Thyroid gland (tissue), 4 donors: ENCODE measurements at places on chromosomes 11 and 22.

DNA sequence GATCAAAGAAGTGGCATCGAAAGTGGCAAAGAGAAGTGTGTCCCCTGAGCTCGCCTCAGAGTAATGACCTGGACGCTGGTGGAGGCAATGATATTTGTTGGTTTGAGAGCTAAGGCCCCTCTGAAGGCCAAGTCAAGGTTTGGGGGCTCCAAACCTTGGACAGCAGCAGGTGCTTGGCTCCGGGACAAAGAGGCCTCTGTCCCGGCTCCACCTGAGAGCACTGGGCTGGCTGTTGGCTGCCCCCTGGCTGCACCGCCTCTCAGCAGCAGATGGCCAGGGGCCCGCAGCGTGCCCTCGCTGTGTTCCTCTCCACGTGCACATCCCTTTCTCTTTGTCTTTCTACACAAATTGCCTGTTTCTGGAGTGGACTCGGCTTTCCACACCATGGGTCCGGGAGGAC lies 301.3 kb downstream of the NTM start:
- DNase-seq: peak; percentile 56

DNA sequence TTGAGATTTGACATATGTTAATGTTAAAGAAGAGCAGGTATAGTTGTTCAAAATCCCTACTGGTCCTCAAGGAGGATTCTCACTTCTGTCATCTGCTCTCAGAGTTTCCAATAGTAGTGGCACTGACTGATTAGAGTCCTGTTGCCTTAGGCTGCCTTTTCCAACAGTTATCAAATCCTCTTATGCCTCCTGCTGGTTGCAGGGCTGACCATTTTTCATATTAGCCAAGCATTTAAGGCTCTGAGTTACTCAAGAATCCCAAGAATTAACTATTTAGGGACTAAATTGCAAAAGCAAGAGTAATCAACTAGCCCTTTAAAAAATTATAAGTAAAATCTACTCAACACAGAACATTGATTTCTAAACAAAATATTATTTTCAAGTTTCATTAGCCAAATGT lies 212.0 kb upstream of the CHORDC1 start:
- peak; percentile 12 for DNase-seq

DNA sequence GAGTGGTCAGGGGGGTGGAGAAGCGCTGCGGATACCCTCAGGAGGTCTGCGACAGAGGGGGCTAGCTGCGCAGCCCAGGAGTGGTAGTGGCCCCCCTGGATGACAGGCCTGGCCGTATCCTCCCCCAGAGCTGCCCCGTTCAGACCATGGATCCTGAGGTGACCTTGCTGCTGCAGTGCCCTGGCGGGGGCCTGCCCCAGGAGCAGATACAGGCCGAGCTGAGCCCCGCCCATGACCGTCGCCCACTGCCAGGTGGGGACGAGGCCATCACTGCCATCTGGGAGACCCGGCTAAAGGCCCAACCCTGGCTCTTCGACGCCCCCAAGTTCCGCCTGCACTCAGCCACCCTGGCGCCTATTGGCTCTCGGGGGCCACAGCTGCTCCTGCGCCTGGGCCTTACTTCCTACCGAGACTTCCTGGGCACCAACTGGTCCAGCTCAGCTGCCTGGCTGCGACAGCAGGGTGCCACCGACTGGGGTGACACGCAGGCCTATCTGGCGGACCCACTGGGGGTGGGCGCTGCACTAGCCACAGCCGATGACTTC lies 505 bp downstream of the NUDT22 start:
- DNase-seq: peak; percentile 60

GRCh38 chr11:47161134-47161854 lies 15.4 kb downstream of the ARFGAP2 start:
- DNase-seq: peak; percentile 51

GRCh38 chr11:115739146-115739545 lies 234.9 kb upstream of the CADM1 start:
- no peak for DNase-seq

DNA sequence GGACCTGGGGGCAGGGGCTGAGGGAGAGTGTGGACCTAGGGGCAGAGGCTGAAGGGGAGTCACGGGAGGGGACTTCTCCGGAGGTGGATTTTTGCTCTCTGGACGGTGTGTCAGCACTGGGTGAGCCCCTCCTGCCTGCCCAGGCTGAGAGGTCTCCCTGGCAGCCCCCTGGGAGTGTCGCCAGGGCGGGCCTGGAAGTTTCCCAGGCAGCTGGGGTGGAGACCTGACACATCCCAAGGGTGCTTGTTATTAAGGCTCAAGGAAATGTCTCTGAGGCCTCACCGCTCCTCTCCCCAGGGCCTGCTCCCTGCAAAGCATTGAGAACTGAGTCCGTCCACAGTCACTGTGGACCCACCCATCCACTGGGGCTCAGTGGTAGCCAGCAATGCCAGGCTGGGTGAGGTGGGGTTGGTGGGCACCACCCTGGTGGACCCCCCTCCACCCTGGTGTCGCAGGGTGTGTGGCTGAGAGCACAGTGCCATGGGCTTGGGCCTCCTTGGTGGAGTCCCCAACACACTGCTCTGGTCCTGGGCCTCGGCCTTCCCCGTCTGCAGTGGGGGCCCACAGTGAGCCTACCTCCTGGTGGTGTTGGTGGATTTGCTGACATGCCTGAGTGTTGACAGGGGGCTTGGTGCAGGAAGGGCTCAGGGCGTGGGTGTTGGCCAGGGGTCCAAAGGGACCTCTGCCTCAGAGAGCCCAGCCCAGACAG lies 2.5 kb downstream of the CD81 start:
- no peak for DNase-seq

DNA sequence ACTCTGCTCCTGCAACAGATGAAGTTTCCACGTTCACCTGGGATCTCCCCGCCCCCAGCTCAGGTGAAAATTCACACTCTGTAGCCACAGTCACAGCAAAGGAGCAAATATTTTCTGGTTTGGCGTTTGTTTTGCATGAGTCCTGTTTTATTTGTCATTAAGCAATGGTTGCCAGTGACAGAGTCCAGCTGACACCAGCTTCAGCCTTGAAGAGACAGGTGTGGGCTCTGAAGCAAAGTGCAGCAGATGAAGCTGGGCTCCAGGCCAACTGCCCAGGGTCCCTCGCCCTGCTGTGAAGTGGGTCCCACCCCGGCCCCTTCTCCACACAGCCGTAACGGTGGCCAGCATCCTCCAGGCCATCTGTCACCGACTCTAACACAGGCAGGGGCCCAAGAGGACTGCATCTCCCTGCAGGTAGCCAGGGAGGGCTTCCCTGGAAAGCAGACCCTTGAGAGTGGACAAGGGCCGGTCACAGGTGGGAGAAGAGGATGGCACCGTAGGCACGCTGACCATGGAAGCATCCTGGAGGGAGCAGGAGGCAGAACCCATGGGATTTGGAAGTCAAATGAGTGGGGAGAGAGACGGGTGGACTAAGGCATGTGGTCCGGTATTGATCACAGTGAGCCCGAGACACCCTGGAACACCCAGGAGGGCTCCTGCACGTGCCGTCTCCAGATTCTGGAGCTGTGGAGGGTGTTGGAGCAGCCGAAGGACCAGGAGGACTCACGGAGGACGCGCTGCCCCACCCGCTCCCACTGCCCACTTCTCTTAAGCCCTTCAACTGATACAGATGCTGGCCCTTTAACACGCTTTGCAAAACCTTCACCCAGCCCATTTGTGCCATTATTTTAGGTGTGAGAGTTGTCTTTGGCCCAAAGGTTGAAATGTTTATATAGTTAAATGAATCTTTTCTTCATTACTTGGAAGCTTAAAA lies 294.5 kb downstream of the BRD1 start:
- DNase-seq: no peak

- DNase-seq: no peak
These were observed 753.8 kb upstream of the TENM4 start for GRCh38 chr11:80194625-80195024.
